ENCODE measurements at places on chromosomes 5 and 9.

- DNase-seq: no peak
These were observed 6.6 kb upstream of the NFIB start for GRCh38 chr9:14320271-14321181.

DNA sequence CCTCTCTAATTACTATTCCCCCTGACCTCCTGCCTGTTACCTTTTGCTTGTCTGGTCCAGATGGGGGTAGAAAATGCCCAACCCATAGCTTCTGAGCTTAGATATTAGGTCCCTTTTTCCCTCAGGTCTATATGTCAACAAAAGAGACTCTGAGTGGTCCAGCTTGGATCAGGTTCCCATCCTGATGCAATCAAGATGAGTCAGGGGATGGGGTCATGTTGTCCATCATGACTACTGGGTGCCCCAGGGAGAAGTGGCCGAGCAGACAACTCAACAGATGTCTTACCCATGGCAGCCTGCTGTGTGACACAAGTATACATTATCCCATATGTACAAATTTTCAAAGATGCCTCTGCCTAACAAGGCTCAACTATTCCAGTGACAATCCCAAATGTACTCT, 9.1 kb upstream of the ANKH start:
- DNase-seq: no peak

DNA sequence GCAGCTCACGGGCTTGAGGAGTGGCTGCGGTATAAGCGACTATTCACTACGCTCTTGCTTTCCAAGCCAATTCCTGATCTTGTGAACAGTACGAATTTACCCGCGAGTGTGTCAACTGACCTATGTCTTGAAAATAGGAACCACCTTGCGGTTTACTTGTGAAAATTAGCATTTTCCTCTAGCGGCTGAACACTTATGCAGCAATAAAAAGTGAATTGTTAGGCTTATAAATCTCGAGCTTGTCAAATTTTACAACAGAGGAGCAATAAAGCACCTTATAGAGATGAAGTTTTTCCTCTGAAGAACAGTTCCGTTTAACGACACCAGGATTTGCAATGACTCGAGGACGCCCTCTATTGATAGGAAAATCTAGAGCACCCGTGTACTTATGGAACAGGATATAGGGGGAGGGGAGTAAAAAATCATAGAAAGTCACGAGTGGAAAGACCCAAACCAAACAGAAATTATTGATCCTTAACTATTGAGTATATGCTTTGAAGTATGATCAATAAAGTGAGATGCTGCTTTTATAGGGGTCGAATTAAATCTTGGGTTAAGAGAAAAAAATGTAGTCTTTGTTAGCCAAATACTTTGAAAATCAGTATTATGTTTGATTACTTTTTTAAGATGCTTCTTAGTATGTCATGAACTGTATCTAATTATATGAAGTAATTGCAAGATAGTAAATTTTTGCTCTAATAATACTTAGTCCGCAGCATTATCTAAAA, 1.9 kb upstream of the RGMB start:
- DNase-seq: peak; percentile 80

GRCh38 chr5:98498028-98498427, 275.4 kb upstream of the RGMB start:
- DNase-seq: no peak

- DNase-seq: no peak
These were observed 96.4 kb downstream of the CAMSAP1 start for GRCh38 chr9:135810806-135811575.

DNA sequence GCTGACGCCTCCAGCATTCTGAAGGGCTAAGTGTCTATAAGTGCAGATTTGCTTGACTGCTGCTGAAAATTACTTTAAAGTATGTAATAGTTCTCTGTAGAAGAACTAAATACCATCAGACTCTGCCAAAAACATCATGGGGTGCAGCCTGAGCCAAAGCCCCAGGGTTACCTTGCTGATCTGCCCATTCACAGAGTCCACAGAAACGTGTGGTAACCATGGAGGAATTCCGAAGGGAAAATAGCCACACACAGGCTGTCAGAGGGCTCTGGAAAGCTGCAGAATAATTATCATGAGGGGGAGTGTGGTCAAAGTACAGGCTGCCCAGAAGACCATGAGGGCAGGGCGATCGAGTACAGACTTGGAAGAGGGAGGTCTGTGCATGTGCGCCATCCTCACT, 36.4 kb downstream of the RETREG1 start:
- no peak for DNase-seq

- DNase-seq: no peak
These were observed 121.1 kb upstream of the IL12B start for GRCh38 chr5:159451197-159452052.

GRCh38 chr9:97852001-97852398, 1.0 kb upstream of the FOXE1 start:
- DNase-seq: no peak

DNA sequence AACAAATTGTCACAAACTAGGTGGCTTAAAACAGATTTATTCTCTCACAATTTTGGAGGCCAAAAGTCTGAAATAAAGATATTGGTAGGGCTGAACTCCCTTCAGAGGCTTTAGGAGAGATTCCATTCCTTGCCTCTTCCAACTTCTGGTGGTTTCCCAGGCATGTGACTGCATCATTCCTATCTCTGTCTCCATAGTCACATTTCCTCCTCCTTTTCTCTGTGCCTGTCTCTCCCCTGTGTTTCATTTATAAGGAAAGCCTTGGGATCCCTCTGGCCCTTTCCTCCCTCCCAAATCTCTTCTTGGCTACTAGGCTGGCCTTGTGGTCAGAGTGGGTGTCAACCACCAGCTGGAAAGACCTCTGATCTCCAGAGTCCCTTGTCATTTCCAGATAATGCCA, 78.2 kb downstream of the SNX18 start:
- DNase-seq: no peak

DNA sequence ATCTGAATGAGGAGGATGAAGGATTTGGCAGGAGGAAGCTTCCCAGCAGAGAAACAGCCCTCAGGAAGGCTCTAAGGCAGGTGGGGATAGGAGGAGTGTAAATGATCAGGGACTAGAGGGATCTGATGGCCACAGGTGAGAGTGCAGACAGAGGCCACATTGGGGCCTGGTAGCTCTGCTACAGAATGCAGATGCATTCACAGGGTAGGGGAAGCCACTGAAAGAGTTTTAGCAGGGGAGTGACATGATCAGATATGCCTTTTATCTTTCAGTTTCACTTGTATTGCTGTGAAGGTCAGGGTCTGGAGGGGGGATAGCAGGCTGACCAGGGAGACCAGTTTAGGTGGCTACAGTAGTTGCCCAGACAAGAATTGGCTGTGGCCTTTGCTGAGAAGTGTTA, 3.0 kb downstream of the TXNDC15 start:
- no peak for DNase-seq

GRCh38 chr5:66222455-66222854, 78.4 kb downstream of the SREK1 start:
- no peak for DNase-seq

GRCh38 chr5:5404381-5404780, 18.1 kb upstream of the ICE1 start:
- DNase-seq: no peak

GRCh38 chr9:70439991-70440706, 25.7 kb upstream of the KLF9 start:
- no peak for DNase-seq

- DNase-seq: no peak
These were observed 335.3 kb upstream of the PANK3 start for GRCh38 chr5:168914491-168914890.

DNA sequence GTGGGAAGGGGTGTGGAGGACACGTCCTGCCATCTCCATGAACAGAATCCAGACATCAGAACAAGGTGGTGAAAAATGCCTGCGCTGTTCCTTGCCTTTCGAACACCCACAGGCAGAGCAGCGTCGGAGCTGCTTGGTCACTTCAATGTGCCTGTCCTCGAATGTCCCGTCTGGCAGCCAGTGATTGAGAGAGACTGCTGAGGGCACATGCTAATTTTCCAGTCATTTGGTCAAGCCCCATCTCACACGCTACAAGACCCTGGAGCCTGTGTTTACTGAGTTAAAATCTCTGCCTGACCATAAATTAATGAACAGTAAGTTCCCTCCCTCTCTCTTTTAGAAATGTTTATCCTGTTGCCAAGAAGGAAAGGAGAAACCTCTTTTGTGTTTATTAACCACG, 149.3 kb downstream of the NTRK2 start:
- no peak for DNase-seq

GRCh38 chr9:89427621-89428221, 70.2 kb downstream of the SEMA4D start:
- DNase-seq: peak; percentile 79

DNA sequence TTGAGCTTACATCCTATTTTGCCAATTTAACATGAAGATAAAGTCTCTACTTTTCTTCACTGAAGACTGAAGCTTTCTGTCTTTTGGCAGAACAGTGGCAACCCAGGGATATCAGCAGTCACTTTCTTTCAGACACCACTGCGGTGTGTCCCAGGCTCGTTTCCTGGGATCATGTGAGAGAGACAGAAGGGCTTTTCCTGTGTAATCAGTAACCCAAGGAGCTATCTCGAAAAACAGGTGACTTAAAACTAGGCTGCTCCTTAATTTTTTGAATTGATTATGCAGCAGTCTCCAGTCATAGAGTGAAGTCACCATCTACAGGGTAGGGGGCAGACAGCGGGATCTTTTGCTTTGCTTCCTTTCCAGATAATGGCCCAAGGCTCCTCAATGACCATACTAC, 68.5 kb downstream of the ZNF462 start:
- DNase-seq: no peak

DNA sequence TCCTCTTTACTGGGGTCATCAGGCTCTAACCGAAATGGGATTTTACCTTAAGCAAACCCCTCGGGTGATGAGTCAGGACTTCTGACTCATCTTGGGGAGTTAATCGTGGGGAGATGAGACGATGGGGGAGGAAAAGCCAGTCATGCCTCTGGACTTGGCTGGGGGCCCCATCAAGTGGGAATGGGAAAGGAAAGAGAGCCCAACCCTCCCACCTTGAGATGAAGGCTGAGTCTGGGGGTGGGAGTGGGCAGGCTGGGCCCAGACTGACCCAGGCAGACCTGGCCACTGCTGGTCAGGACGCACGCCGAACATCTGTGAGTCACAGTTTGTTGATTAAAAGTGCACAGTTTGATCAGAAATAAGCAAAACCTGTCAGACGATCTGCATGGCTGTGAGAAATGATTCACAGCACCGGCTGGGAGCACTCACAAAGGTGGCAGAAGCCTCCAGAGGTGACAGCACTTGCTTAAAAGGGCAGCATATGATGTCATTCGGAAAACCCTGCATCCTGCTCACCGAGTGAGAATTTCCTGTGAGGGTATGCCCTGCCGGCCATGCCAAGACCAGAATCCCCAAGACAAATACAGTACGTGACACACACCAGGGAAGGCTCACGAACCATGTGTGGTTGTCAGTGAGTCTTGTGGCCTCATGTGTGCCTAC, 50.0 kb upstream of the SLC25A51 start:
- DNase-seq: peak; percentile 24
